Muscle of back (tissue), 13 donors: ENCODE measurements at places on chromosomes 7 and 10. TPM values are rescaled to one million over a fixed set of nuclear protein-coding genes. Genes with fewer than 3 reads are reported as not detected.

GRCh38 chr10:122474131-122474818, 12.9 kb downstream of the HTRA1 start:
- no peak for DNase-seq

DNA sequence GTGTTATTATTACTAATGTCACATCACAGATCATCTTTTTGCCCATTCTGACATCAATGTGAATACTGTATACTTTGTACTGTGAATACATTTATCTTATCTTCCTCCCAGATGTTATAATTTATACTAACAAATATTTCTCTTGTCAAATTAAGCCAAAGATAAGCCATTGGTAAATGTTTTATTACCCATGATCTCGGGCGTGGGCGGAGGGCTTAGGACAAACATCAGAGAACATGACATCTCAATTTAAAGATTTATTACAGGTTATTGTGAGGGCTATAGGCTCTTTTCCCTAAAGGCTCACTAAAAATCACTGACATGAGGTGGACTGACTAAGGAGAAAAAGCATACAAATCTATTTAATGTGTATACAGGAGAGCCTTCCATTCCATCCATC, 58.2 kb upstream of the DGKB start:
- no peak for DNase-seq

DNA sequence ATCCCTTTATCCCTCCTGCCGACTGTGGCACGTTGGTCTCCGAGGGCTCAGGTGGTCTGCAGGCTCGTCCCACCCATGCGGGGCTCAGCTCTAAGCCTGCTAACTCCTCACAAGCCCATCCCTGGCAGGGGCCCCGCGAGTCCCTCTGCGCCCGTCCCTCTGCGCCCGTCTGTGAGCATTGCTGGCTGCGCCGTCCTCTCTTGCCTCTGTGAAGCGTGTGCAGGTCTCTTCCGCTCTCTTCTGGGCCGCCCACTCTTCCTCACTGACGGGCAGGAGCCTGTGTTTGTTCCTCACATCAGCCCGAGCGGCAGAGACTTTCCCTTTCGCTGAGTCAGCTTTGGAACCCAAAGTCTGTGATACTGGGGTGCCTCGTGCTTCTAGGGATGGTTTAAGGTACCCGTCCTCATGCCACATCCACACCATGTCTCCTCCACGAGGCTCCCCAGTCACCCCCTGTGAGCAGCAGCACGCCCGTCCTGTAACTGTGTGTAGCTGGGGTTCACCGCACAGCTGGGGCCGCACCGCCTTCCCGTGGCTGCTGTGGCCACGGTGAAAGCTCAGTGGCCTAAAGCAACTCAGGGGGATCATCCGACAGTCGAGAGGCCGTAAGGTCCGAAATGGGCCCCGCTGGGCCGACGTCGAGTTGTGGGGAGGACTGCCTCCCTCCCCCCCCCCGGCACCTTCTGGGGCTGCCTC, 35.5 kb downstream of the ADGRA1 start:
- DNase-seq, result no peak

DNA sequence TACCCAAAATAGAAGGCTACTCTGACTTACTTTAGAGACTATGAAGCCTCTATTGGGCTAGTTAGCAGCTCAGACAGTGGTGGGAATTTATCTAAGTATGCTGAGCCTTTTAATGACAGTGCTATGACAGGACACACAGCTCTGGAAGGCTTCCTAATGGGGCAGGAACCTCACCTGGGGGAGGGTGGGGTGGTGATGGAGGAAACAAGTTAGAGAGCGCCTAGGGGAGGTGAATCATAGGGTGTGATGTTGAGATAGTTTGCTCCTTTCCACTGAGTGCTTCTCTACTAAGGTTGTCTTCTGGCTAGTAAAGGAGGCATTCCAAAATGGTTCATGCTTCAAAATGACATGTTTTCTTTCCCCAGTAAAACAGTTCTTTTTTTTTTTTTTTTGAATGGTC, 42.1 kb downstream of the PPP1R9A start:
- no peak for DNase-seq

GRCh38 chr7:43476896-43477295, 106.0 kb upstream of the STK17A start:
- no peak for DNase-seq

DNA sequence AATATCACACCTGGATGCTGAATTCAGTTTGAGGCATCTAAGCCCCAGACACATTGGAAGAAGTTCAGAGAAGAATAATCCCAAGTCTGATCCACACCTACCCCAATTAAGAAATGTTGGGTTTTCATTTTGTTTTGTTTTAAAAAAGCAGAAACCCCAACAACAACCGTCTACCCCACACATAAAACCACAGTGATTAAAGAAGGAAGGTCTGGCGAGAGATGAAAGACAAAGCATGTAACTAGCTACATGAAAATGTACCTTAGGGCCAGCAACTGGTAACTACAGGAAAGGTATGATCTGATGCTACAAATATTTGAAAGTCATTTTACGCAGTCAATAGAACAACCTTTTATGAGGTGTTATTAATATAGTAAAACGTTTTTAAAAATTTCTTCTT, 1112.3 kb downstream of the GATA3 start:
- no peak for DNase-seq

- DNase-seq, result peak; percentile 43
Measured at GRCh38 chr10:132335189-132336063, 3.4 kb downstream of the LRRC27 start.

DNA sequence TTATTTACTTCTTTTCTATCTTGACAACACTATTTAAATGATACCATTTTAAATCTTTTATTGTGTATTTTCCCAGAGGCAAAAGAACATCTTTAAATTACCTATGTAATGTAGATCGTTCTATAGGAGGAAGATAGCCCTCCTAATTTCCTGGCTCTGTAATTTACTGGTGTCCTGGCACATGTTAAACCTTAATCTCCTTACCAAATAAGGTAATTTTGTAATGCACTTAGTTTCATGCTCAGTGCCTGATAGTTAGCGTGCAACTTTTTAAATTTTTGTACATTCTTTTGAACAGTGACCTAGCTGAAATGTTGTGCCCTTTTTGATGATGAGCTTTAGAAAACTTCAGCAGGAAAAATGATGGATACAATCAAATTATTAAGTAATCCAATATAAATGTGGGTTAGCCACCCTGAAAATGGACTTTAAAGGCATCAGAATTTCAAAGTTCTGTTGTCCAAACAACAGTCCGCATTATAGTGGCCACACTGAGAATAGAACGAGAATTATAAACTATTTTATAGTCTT, 81.4 kb downstream of the ABCB5 start:
- DNase-seq, result no peak

DNA sequence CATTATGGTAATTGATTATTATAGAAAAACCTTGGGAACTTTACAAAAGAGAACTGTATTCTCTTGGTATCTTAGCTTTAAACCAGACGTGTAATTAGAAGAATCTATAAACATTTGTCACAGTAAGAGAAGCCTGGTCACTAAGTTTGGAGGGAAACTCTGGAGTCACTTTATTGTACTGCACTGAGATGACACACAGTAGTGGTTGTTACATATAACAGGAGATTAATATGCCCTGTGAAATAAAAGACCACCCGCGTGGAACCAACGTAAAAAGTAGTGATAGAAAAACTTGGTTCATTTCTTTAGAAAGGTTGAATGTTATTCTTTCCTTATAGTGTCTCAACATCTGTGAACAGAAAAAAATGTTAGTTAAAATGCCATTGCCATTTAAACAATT, 416.1 kb downstream of the MDFIC start:
- no peak for DNase-seq

DNA sequence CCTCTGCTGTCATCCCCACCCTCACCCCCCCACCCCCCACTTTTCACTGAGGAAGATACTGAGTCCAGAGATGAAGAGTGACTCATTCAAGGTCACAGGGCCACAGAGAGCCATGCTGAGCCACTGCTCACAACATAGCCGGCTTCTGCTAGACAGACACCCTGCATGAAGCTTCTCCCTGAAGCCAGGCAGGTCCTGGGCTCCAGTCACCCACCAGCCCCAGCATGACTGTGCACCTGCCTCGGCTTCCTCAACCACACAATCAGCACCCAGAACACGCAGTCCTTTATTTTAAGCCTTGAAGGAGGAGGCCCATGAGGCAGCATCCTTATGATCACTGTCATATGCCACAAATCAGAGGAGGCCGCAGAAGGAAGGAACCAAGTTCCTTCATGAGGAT, 19.2 kb upstream of the PRKAG2 start:
- DNase-seq, result no peak

- no peak for DNase-seq
Measured at GRCh38 chr10:71750124-71750841, 23.0 kb downstream of the VSIR start.

DNA sequence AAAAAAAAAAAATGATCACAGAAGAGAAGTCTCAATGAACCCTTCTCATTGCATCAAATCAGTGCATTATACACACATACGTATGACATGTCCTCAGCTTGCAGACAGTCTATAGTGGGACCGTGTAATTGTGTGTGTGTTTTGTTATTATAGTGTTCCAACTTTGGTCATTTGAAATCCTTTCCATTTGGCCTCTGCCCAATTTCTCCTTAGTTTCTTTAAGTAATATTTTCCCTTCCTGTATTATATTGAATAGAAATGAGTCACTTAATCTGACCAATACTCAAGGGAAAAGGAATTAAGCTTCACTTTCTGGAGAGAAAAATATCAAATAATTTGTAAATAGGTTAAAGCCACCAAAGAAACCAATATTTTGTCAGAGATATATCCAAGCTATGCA, 415.5 kb upstream of the SORCS1 start:
- no peak for DNase-seq

- DNase-seq, result no peak
Measured at GRCh38 chr7:99848420-99849216, 20.8 kb downstream of the CYP3A43 start.

- no peak for DNase-seq
Measured at GRCh38 chr10:103849880-103850571, 5.3 kb downstream of the SH3PXD2A start.

DNA sequence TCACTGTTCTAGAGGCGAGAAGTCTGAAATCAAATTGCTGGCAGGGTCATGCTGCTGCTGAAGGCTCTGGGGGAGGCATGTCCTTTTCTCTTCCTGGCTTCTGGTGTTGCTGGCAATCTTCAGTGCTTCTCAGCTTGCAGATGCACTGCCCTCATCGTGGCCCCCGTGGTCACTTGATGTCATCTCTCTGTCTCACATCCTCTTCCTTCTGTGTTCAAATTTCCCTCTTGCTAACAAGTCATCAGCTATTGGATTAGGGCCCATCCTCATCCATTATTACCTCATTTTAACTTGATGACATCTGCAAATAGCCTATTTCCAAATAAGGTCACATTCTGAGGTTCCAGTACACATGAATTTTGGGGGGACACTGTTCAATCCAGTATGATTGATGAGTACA, 36.6 kb upstream of the SRGN start:
- DNase-seq, result no peak

GRCh38 chr10:73655257-73655989, 406 bp downstream of the SYNPO2L start:
- no peak for DNase-seq

GRCh38 chr7:14504134-14504533, 398.4 kb downstream of the DGKB start:
- DNase-seq, result peak; percentile 51

- no peak for DNase-seq
Measured at GRCh38 chr7:150420242-150420641, 30.2 kb upstream of the GIMAP8 start.

The GPR26 gene
- polyA plus RNA-seq, result not detected

The URGCP gene
- 22.0 TPM for polyA plus RNA-seq

The ANKRD61 gene
- 0.76 TPM for polyA plus RNA-seq

The LRMDA gene
- 5.8 TPM for polyA plus RNA-seq

The GPR85 gene
- 1.5 TPM for polyA plus RNA-seq

The CLEC2L gene
- 2.0 TPM for polyA plus RNA-seq

The PLEKHS1 gene
- polyA plus RNA-seq, result not detected

The TRIM50 gene
- polyA plus RNA-seq, result 0.43 TPM

The TSPAN15 gene
- polyA plus RNA-seq, result 67.3 TPM

The TMEM236 gene
- polyA plus RNA-seq, result 0.21 TPM

The ZNF25 gene
- polyA plus RNA-seq, result 11.2 TPM

The MYL7 gene
- 5.8 TPM for polyA plus RNA-seq
